ENCODE measurements at places on chromosomes 6 and 20. TPM values are rescaled to one million over a fixed set of nuclear protein-coding genes. Genes with fewer than 3 reads are reported as not detected.

The LY6G5B gene
- 2.8 TPM for total RNA-seq

DNA sequence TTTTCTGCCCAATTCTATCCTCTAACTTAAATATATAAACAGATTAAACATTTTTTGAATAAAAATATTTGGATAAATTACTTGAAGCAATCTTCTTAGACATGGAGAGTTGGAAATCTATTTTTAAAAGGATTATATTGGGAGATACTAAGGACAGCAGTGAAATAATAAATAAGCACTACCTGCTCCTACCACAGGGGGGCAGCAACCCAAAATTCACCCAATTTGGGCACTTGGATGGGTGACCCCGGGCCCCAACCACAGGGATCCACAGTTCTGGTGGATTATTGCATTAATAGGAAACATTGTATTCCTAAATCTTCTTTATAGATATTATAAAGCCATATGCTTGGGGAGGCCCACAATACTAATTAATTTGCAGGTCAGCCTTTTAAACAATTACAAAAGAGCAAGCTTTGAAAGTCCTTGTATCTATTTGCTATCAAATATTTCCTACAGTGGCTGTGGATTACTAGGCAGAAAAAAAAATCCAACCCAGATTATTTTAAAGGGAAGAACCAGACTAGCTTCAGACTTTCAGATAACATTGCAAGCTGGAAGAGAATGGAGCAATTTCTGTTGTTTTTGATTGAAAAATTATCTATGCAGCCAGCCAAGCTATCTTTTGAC, 66.4 kb upstream of the PDE10A start:
- no peak for DNase-seq

The TMEM200A gene
- 0.31 TPM for total RNA-seq

The HBS1L gene
- 41.6 TPM for total RNA-seq

GRCh38 chr6:168643401-168643800, 202.4 kb downstream of the SMOC2 start:
- DNase-seq = no peak

GRCh38 chr6:14126191-14126590, 8.6 kb downstream of the CD83 start:
- DNase-seq = no peak

DNA sequence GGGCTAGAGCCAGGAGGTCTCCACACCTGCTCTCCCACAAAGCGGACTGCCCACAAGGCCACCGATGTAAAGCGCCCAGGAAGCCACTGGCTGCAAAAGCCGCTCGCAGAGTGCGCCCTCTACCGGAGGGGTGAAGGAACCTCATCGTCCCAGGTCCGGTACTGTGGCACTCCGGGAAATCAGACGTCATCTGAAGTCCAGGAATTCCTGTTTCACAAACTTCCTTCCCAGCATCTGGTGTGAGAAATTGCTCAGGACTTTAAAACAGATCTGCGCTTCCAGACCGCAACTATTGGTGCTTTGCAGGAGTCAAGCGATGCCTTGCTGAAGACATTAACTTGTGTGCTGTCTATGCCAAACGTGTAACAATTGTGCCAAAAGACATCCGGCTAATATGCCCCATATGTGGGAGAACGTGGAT, 115.1 kb upstream of the ARID1B start:
- no peak for DNase-seq

GRCh38 chr20:36971103-36971502, 19.6 kb upstream of the SAMHD1 start:
- no peak for DNase-seq

GRCh38 chr20:24965065-24965919, 16.2 kb downstream of the CST7 start:
- no peak for DNase-seq

GRCh38 chr6:96213784-96214183, 198.0 kb downstream of the FUT9 start:
- no peak for DNase-seq

- DNase-seq = no peak
Observed at GRCh38 chr6:136823128-136823660, 802 bp downstream of the PEX7 start.

The PRPH2 gene
- total RNA-seq = not detected

The IRF4 gene
- 1.9 TPM for total RNA-seq

DNA sequence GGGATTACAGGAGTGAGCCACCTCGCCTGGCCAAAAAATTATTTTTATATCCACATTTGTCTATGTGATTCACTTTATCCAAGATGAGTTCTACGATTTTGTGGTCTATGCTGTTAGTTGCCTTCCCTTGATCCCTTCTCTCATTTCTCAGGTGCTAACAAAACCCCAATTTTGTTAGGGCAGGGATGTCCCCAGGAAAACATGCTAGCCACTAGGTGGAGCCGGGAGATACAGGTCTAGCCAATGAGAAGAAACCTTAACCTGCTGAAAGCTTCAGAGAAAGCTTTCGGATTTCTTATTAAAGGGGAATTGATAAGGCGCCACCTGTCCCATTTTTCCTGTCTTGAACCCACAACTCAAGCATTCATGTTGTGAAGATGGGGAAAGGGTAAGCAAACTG, 167.4 kb upstream of the OLIG3 start:
- DNase-seq = no peak

DNA sequence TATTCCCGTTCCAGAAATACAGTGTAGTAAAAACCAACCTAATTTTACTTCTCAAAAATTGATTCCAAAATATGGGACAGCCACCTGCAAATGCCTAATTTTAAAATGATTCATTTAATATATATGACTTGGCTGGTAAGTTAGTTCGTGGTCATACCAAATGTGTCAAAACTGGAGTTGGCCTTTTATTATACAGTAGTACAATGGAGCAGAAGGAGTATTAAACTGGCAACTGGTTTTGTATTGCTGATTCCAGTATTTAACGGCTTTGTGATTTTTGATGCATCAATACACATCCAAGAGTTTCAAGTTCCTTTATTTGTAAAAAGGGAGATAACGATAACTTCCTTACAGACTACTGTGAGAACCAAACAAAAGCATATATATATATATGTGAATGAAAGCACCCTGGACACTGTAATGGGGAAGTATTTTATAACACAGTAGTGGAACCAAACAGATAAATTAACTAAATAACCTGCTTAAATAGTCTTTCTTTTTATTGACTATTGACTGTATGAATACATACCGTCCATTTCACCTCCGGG, 24.8 kb downstream of the SAMHD1 start:
- DNase-seq = no peak

GRCh38 chr20:20568604-20569205, 143.7 kb downstream of the RALGAPA2 start:
- no peak for DNase-seq

DNA sequence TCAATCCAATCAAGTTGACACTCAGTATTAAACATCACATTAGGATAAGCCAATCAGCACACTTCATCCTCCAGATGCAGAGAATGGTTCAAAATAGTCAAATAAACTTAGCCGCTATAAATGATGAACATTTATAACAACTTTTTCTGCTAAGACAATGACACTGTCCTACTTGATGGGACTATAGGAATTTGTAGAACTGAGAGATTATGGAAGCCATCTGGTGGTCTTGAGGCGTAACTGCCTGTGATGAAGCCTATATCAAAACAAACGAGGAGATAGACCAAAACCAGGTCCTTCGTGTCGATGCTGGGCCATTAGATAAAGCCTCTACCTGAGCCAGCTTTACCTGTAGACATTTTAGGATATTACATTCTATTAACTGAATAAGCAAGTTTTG, 631.1 kb downstream of the COL12A1 start:
- DNase-seq = no peak

The RNF217 gene
- total RNA-seq = 26.3 TPM

DNA sequence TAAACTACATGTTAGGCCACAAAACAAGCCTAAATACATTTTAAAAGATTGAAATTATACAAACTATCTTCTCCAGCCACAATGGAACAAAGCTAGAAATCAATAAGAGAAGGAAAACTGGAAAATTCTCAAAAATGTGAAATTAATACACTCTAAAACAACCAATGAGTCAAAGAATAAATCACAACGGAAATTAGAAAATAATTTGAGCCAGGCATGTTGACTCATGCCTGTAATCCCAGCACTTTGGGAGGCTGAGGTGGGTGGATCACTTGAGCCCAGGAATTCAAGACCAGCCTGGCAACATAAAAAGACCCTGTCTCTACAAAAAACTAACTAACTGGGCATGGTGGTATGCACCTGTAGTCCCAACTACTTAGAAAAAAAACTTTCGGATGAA, 6.3 kb upstream of the WFDC13 start:
- DNase-seq = no peak

Measured in esophagus squamous epithelium (tissue), 5 donors.